Cardiac muscle cell (in vitro differentiated cells and primary cell): ENCODE measurements at places on chromosomes 1 and 21. TPM values are rescaled to one million over a fixed set of nuclear protein-coding genes. Genes with fewer than 3 reads are reported as not detected.

- H3K4me3 ChIP-seq, result no peak overlapping the region
- peak overlapping the region; percentile 89 for H3K27ac ChIP-seq
- no peak for DNase-seq
- no peaks in the 10 kb centered on the region for H3K27me3 ChIP-seq
- H3K36me3 ChIP-seq, result peaks cover 1% of the 10 kb centered on the region
Observed at GRCh38 chr1:156693848-156694689, 11.3 kb downstream of the CRABP2 start.

Gene SPRR4
- not detected in 2 replicates for total RNA-seq

DNA sequence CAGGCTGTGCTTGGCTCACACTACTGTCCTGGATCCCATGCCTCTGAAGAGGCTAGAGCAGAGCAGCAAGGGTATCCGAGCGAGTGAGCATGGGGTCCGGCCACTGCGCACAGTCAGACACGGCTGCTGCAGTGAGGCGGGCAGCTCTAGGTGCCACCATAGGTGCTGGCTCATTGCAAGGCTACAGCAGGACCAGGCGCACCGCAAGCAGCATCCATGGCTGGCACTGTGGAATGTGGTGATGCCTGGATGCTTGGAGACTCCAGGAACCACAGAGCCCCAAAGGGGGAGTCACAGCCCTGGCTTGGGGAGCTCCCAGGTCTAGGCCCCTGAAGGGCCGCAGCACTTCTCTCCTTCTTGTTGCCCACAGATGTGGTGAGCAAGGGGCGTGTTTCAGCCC lies 47.2 kb downstream of the ATP6V1G3 start:
- H3K4me1 ChIP-seq, result no peaks in the 10 kb centered on the region
- DNase-seq, result no peak
- H3K4me3 ChIP-seq, result no peak overlapping the region
- no peaks in the 10 kb centered on the region for H3K27me3 ChIP-seq
- no peak overlapping the region for H3K27ac ChIP-seq
- no peaks in the 10 kb centered on the region for H3K36me3 ChIP-seq

Gene PEX14
- total RNA-seq, result 29.2 and 32.1 TPM in 2 replicates

GRCh38 chr1:235315735-235316134 lies 12.2 kb downstream of the ARID4B start:
- H3K27ac ChIP-seq, result no peak overlapping the region
- no peaks in the 10 kb centered on the region for H3K36me3 ChIP-seq
- H3K27me3 ChIP-seq, result no peaks in the 10 kb centered on the region
- H3K4me1 ChIP-seq, result peaks cover 20% of the 10 kb centered on the region
- no peak overlapping the region for H3K4me3 ChIP-seq
- no peak for DNase-seq

DNA sequence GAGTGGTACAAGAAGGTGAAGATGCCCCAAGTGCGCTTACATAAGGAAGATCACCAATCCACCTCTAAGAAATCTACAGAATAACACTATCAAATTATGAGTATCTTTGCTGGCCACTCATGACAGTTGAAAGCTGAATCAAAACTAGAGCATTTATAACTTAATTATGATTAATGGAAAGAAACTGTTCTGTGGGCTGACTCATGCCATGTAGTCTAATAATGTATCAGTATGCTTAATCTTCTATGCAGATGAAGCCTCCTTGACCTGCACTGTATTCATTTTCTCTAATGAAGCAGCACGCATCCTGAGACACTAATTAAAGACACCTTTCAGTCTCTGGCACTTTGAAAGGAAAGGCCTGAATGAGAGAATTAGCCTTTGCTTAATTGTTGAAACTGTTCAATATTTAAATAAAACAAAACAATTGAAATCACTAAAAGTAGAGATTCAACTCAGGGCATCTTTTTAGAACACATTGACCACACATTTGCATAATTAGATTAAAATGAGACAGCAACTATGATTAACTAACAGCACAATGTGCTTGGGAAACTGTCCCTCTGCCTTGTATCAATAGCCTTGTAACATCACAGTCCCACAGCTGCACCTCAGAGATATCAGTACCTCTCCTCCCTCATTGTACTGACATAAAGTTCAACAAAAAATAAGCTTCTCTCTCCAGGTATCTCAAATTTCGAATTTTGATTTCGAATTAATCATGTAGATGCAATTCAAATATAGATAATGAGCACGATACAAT lies 105.6 kb downstream of the NTPCR start:
- H3K4me3 ChIP-seq, result no peak overlapping the region
- H3K4me1 ChIP-seq, result peaks cover 9% of the 10 kb centered on the region
- H3K27me3 ChIP-seq, result no peaks in the 10 kb centered on the region
- no peaks in the 10 kb centered on the region for H3K36me3 ChIP-seq
- H3K27ac ChIP-seq, result no peak overlapping the region
- DNase-seq, result no peak

Gene SYPL2
- 10.7 and 17.8 TPM in 2 replicates for total RNA-seq

DNA sequence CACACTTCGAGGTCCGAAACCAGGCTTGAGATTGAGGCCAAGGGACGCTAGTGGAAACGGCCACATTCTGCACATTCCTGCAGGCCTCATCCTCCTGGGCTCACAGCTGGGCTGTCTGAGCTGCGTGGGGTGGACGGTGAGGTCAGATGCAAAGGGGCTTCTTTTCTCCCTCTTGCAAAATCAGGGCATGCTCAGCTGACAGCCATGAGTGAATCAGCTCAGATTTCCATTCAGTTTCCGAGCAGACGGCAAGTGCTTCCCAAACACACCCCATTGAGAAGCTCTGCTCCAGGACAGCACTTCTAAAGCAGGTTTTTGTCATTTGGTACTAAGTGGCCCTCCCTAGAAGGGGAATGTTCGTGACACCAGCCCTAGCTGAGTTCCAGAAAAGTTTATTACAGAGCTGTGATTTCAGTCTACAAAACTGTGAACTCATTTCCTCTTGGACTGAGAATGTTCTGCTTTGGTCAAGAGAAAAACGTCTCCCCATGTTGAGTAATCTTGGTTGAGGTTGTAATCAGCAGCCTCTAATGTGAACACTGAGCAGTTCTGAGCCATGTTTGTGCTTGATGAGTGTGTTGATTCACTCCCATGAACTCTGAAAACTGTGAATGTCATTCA lies 10.0 kb downstream of the PDPN start:
- DNase-seq, result peak; percentile 94
- no peak overlapping the region for H3K4me3 ChIP-seq
- no peaks in the 10 kb centered on the region for H3K27me3 ChIP-seq
- H3K27ac ChIP-seq, result peak overlapping the region; percentile 4
- peaks cover 7% of the 10 kb centered on the region for H3K4me1 ChIP-seq
- no peaks in the 10 kb centered on the region for H3K36me3 ChIP-seq
